ENCODE measurements at places on chromosomes 7 and 10. TPM values are rescaled to one million over a fixed set of nuclear protein-coding genes. Genes with fewer than 3 reads are reported as not detected.
A peak's percentile ranks its signal among the peaks of the same experiment; 100 is the strongest.

Gene FAM221A
- 2.2 TPM for total RNA-seq

Gene FUOM
- total RNA-seq, result 21.5 TPM

Gene NKX1-2
- total RNA-seq, result 3.4 TPM

Gene AKR1C1
- total RNA-seq, result 2.1 TPM

Gene CAMK2B
- total RNA-seq, result 0.34 TPM

Gene CPSF4
- 67.0 TPM for total RNA-seq

Gene ZNF503
- total RNA-seq, result 30.4 TPM

Gene IGFBP3
- 4.1 TPM for total RNA-seq

DNA sequence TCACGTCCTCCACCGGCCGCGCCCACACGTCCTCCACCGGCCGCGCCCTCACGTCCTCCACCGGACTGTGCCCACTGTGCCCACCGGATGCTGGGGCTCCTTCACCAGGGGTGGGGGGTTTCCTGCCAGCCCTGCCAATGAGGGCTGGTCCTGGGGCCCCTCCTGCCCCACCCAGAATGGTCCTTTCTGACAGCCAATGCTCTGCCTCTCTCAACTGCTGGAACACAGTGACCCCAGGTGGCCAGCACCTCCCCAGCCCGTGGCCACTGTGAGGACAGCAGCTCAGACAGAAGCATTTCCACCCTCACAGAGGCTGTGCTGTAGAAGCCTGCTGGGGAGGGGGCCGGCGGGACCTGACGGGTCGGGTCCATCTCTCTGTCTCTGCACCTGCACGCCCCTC, 90.1 kb upstream of the DNAAF5 start:
- H3K27ac ChIP-seq, result peak overlapping the region; percentile 67
- H3K36me3 ChIP-seq, result no peaks in the 10 kb centered on the region
- H3K4me1 ChIP-seq, result peaks cover 40% of the 10 kb centered on the region

DNA sequence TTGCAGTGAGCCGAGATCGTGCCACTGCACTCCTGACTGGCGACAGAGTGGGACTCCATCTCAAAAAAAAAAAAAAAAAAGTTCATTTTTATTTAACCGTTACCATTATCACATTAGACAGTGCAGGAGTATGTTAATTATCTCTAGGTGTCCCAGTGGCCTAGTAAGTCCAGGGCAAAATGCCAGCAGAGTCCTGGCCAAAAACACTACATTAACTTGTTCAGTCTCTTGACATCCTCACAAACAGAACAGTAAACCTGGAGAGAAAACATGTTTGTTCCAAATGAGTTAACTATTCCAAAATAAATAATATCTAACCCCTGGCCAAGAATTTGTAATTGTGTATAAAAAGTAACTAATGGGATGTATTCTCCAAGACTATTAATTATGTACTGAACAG, 43.2 kb downstream of the PTPRZ1 start:
- DNase-seq, result no peak
- no peak overlapping the region for H3K4me3 ChIP-seq
- H3K4me1 ChIP-seq, result no peaks in the 10 kb centered on the region
- no peaks in the 10 kb centered on the region for H3K27me3 ChIP-seq
- H3K27ac ChIP-seq, result no peak overlapping the region
- no peaks in the 10 kb centered on the region for H3K36me3 ChIP-seq

DNA sequence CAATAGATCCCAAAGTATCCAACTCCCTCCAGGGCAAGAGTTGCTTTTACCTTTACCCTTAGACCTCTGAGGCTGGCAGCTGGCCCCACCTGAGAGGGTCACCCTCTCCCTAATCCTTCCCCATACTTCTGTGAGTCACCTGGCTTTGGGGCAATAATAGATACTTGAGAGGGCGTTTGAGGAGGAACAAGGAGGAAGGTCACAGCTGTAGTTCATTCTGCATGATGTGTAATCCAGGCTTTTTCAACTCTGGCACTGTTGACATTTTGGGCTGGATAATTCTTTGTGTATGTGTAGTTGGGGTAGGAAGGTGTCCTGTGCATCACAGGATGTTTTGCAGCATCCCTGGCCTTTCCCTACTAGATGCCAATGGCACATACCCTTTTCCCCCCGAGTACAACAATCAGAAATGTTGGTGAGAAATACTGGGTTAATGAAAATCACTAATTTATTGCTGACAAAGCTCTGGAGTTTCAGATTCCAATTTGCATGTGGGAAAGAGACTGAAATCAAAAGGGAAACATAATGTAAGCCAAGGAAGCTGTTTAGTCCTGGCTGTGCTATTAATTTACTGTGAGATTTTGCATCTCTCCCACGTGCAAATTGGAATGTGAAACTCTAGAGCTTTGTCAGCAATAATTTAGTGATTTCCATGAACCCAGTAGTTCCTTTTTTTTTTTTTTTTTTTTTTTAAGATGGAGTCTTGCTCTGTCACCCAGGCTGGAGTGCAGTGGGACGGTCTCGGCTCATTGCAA, 3.6 kb downstream of the BLVRA start:
- no peak overlapping the region for H3K4me3 ChIP-seq
- no peak overlapping the region for H3K27ac ChIP-seq
- H3K36me3 ChIP-seq, result no peaks in the 10 kb centered on the region
- no peak for DNase-seq

GRCh38 chr10:60182691-60183090, 207.0 kb downstream of the ANK3 start:
- H3K27ac ChIP-seq, result no peak overlapping the region
- no peaks in the 10 kb centered on the region for H3K36me3 ChIP-seq
- H3K4me1 ChIP-seq, result no peaks in the 10 kb centered on the region

DNA sequence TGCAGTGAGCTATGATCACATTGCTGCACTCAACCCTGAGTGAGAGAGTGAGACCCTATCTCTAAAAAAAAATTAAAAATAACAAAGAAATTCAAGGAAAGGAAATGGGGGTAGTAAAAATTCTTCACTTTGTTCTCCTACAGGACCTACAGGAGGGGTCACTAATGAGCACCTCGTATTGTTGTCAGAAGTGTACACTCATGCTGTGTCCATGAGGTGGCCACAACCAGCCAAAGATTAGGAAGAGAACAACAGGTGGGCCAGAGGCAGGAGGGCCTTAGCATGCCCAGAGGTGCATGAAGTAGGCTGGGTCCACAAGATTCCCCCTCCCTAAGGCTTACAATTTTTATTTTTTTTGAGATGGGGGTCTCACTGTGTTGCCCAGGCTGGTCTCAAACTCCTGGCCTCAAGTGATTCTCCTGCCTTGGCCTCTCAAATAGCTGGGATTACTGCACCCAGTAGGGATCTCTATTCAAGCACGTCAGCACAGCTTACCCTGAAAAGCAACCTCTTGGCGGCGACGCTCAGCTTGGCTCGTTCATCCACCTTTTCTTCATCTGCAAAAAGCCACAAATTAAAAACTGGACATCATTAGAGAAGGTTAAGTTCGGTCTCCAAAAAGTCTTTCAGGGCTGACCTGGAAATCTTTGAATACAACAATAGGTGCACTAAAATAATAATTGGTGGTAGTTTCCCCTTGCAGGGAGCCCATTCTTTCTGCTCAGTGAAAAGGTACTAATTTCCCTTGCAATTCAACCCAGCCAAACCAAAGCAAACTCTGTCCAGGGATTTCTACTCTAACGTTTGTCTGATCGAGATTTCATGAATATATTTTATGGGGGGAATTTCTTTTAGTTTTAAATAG, 104.4 kb downstream of the SVIL start:
- no peak overlapping the region for H3K4me3 ChIP-seq
- no peaks in the 10 kb centered on the region for H3K36me3 ChIP-seq
- H3K27ac ChIP-seq, result no peak overlapping the region
- peaks cover 5% of the 10 kb centered on the region for H3K4me1 ChIP-seq
- no peak for DNase-seq

GRCh38 chr7:77907281-77907680, 108.7 kb downstream of the PHTF2 start:
- H3K27me3 ChIP-seq, result no peaks in the 10 kb centered on the region
- H3K4me3 ChIP-seq, result no peak overlapping the region
- no peaks in the 10 kb centered on the region for H3K4me1 ChIP-seq
- H3K27ac ChIP-seq, result no peak overlapping the region
- DNase-seq, result no peak

- H3K4me3 ChIP-seq, result no peak overlapping the region
- H3K27me3 ChIP-seq, result no peaks in the 10 kb centered on the region
- H3K4me1 ChIP-seq, result no peaks in the 10 kb centered on the region
- no peak overlapping the region for H3K27ac ChIP-seq
- H3K36me3 ChIP-seq, result no peaks in the 10 kb centered on the region
- no peak for DNase-seq
These were observed 29.8 kb upstream of the SP8 start for GRCh38 chr7:20816372-20816959.

GRCh38 chr7:90596671-90597562, 796 bp downstream of the CDK14 start:
- H3K4me3 ChIP-seq, result peak overlapping the region; percentile 74
- no peaks in the 10 kb centered on the region for H3K27me3 ChIP-seq
- no peaks in the 10 kb centered on the region for H3K36me3 ChIP-seq
- no peak for DNase-seq
- peaks cover 9% of the 10 kb centered on the region for H3K4me1 ChIP-seq

DNA sequence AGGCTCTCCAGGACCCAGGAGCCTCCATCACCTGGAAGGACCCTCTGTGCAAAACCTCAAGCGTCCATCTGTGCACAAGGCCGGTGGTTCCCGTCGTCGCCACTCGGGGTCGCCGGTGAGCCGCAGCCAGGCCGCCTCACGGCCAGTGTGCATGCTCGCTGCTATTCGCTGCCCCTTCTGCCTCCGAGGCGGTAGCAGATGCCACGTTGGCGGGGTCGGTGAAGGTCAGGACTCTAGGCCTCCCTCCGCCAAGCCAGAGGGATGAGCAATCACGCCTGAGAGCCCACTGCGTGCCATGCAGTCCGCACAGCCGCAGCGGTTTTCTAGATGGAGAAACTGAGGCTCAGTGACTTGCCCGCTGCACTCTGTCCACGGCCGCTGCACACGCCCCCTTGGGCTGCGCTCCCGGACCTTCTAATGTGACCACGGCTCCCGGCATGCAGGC, 5.7 kb downstream of the UPK3B start:
- no peaks in the 10 kb centered on the region for H3K36me3 ChIP-seq
- no peak overlapping the region for H3K4me3 ChIP-seq
- DNase-seq, result no peak

GRCh38 chr10:101266381-101267289, 37.4 kb upstream of the LBX1 start:
- no peaks in the 10 kb centered on the region for H3K27me3 ChIP-seq
- no peak for DNase-seq
- H3K4me3 ChIP-seq, result no peak overlapping the region
- no peaks in the 10 kb centered on the region for H3K4me1 ChIP-seq
- no peak overlapping the region for H3K27ac ChIP-seq
- no peaks in the 10 kb centered on the region for H3K36me3 ChIP-seq

DNA sequence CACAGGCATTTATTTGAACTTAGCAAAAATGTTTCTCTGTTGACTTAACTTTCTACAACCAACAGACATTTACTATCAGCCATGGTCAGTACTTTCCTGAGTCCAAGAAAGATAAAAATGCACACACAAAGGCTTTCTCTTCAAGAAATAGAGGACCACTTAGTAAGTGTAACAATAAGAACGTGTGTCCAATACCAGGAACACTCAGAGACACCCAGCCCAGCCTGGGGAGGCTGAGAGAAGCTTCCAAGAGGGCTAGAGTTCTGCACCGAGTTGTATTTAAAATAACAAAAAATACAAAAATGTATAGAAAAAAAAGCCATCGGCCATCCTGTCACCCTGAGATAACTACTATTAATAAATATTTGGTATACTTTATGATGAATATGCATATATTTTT, 35.8 kb downstream of the VSTM4 start:
- peaks cover 59% of the 10 kb centered on the region for H3K27me3 ChIP-seq
- H3K36me3 ChIP-seq, result no peaks in the 10 kb centered on the region
- DNase-seq, result no peak

GRCh38 chr7:26787701-26788100, 76.7 kb downstream of the SKAP2 start:
- no peak overlapping the region for H3K27ac ChIP-seq
- no peak overlapping the region for H3K4me3 ChIP-seq
- H3K4me1 ChIP-seq, result peaks cover 3% of the 10 kb centered on the region
- H3K27me3 ChIP-seq, result no peaks in the 10 kb centered on the region

GRCh38 chr7:24819916-24820689, 62.8 kb upstream of the GSDME start:
- DNase-seq, result peak; percentile 84
- peaks cover 54% of the 10 kb centered on the region for H3K4me1 ChIP-seq
- peaks cover 14% of the 10 kb centered on the region for H3K36me3 ChIP-seq
- H3K27ac ChIP-seq, result peak overlapping the region; percentile 84

DNA sequence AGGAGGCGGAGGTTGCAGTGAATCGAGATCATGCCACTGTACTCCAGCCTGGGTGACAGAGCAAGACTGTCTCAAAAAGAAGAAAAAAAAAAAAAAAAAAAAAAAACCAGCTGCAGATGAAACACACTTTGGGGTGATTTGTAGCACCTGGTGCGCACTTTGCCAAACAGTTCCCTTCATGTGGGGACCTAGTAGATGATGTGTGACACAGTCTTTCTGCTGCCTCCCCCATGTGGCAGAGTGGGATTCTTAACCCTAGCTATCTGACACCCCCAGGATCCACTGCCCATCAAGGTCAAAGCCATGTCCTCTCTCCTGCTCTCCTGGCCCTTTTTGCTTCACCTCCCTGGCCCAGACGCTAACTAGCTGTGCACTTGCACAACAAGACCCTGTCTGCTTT, 52.1 kb upstream of the PDZD8 start:
- H3K27me3 ChIP-seq, result 0 out of 2 replicates have a peak, but pooled peaks cover 9% of the 10 kb centered on the region
- no peaks in the 10 kb centered on the region for H3K36me3 ChIP-seq
- no peak for DNase-seq
- H3K4me3 ChIP-seq, result no peak overlapping the region
- H3K27ac ChIP-seq, result no peak overlapping the region
- H3K4me1 ChIP-seq, result no peaks in the 10 kb centered on the region

- no peaks in the 10 kb centered on the region for H3K36me3 ChIP-seq
- no peak overlapping the region for H3K4me3 ChIP-seq
- peaks cover 9% of the 10 kb centered on the region for H3K4me1 ChIP-seq
- peak; percentile 48 for DNase-seq
- H3K27me3 ChIP-seq, result no peaks in the 10 kb centered on the region
These were observed 31.9 kb downstream of the SH2B2 start for GRCh38 chr7:102318482-102318971.

DNA sequence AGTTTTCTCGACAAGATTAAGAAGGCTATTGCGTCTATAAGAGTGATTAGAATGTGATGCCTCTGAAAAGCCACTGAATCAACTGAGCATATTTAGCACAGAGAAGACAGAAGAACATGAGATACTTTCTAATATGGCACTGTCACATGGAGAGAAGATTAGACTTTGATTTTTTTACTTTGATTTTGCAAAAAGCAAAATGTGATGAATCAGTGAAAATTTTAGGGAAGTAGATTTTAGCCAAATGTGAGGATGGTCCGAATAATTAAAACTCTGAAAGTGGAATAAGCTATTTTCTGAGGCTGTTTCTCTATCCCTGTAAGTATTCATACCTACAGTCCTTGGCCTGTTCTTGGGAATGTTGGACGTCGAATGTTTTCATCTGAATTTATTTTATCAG, 11.8 kb downstream of the MDFIC start:
- no peak for DNase-seq
- H3K27me3 ChIP-seq, result no peaks in the 10 kb centered on the region
- no peak overlapping the region for H3K27ac ChIP-seq
- H3K4me3 ChIP-seq, result no peak overlapping the region

- peak within 1 kb of the TSS; percentile 61 for H3K27ac ChIP-seq
- H3K27me3 ChIP-seq, result no peaks in the 10 kb centered on the region
- peak within 1 kb of the TSS; percentile 95 for H3K4me3 ChIP-seq
- H3K36me3 ChIP-seq, result 0 out of 2 replicates have a peak, but pooled peaks cover 2% of the 10 kb centered on the region
- peak; percentile 100 for DNase-seq
These were observed at the start of gene GBF1 for GRCh38 chr10:102245082-102245931. Gene GBF1, plus strand, starts transcription at chr10:102245532. Its CDS starts 13,407 bp downstream, at chr10:102258939.

All from HCT116 (cell line).